Urinary bladder (tissue), 4 donors: ENCODE measurements at places on chromosomes 5 and 9.

GRCh38 chr9:118578467-118578866 is 790.8 kb downstream of the BRINP1 start:
- no peak for DNase-seq

DNA sequence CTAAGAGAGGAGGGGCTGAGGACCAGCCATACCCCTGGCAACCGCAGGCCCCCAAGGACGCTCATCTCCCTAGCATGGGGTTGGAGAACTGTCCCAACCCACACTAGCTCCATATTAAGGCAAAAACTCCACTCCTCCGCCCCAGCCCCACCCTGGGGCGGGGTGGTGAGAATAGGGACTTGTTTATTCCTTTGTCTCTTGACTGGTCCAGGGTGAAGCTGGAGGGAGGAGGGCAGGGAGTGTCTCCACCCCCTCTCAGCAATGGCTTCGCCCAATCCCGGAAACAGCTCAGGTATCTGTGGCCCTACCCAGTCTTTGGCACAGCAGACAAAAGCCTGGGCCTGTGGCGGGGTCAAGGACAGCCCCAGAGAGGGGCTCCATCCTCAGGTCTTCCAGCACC is 16.9 kb downstream of the PRRX2 start:
- no peak for DNase-seq

- no peak for DNase-seq
These were observed 1.2 kb downstream of the DUSP1 start for GRCh38 chr5:172769616-172770373.

DNA sequence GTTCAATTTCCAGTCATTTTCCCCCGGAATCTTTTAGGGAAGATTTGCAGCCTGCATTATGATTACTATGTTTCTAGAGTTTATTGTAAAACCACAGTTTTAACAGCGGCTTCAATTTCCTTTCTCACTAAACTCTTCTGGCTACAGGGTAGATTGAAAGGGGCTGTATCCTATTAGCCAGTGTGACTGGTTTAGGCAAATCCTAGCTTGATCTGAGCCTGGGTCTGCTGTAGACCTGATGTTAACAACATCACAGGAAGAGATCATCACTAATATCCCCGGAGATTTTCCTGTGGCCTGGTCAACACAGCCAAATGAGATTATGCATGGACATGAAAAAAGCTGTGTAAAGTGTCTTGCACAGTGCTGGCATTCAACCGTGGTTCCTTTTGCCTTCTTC is 33.4 kb downstream of the STOM start:
- DNase-seq, result no peak

DNA sequence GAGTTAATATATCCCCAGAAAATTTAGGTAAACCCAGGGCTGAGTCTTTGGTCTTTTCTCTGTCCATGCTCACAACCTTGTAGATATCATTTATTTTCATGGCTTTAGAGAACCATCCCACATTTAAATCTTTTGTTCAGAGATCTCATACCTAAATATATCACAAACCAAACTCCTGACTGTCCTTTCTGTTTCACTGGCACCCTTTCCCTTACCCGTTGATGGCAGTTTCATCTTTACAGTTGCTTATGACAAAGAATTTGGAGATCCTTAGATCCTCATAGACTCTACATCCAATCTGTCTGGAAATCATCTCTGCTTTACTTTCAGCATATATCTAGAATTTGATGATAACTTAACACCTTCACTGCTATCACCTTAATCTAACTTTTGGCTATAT is 19.2 kb downstream of the RNF180 start:
- DNase-seq, result no peak

DNA sequence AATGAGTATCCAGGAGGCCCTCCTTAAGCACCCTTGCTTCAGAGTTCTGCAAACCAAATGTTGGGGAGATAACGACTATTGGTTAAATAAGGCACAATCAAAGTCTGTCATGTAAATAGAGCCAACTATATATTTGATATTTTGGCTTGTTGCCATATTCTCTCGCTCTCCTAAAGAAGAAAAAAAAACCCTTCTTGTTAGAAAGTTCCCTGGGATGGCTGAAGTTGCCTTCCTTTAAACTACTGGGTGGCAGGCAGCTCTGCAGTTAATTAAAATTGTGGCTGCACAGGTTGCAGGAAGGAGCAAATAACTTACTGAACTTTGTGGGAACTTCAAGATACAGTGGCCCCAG is 227.0 kb upstream of the ANKRD55 start:
- DNase-seq, result no peak

- DNase-seq, result no peak
These were observed 71.8 kb downstream of the ADAMTSL1 start for GRCh38 chr9:18545636-18546360.

- DNase-seq, result no peak
These were observed 18.3 kb upstream of the FCHO2 start for GRCh38 chr5:72937517-72938061.

- DNase-seq, result no peak
These were observed 23.4 kb downstream of the HRH2 start for GRCh38 chr5:175681045-175681967.

DNA sequence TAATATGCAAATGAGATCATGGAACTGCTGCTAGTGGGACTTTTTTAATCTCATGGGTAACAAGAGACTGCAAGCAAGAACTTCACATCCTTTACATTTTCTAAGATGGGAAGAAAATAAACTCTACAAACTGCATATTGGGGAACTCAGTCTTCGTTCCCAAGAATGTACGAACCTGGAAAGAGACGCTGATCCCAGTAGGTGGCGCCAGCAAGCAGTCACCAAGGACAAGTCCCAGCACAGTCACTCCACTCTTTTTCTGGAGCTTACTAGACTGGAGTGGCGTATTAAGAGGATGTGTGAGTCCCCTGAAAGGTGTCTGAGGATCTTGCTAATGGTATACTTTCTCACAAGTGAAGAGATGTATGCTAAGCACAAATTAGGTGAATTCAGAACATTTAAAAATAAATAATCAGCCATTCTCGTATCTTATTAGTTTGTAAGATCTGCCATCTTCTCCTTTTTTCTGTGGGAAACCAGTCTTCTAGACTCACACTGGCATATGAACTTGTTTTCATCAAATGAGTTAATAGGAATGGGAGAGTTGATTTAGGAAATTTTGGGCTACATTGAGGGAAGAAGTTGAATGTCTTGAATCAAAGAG is 16.0 kb upstream of the PUM3 start:
- no peak for DNase-seq

- no peak for DNase-seq
These were observed 769 bp upstream of the LYRM7 start for GRCh38 chr5:131169810-131170539.

GRCh38 chr5:16712620-16713019 is 95.8 kb upstream of the RETREG1 start:
- no peak for DNase-seq

- no peak for DNase-seq
These were observed 4.3 kb downstream of the FYB1 start for GRCh38 chr5:39214912-39215709.

- no peak for DNase-seq
These were observed 7.3 kb downstream of the FBP2 start for GRCh38 chr9:94586316-94586715.

DNA sequence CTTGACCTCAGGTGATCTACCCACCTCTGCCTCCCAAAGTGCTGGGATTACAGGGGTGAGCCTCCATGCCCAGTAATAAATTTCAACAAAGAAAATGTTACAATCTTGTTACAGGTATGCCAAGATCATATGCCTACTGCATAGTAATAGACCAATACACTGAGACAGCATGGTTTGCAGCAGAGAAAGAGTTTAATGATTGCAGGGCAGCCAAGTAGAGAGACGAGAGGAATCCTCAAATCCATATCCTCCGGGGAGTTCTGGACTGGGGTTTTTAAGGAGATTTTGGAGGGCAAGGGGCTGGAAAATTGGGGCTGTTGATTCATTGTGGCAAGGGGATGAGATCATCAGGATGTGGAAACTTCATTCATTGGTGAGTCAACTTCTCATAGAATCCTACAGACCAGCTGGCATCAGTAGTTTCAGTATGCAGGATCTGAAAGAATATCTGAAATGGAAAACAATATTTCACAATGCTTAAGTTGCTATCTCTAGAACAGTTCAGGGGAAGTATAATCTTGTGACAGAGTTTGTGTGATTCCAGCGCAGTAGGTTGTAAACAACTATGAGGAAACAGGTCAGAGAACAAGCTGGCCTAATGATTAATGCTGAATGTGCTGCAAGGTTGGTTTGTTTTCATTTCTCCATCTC is 14.8 kb upstream of the TUT7 start:
- no peak for DNase-seq

DNA sequence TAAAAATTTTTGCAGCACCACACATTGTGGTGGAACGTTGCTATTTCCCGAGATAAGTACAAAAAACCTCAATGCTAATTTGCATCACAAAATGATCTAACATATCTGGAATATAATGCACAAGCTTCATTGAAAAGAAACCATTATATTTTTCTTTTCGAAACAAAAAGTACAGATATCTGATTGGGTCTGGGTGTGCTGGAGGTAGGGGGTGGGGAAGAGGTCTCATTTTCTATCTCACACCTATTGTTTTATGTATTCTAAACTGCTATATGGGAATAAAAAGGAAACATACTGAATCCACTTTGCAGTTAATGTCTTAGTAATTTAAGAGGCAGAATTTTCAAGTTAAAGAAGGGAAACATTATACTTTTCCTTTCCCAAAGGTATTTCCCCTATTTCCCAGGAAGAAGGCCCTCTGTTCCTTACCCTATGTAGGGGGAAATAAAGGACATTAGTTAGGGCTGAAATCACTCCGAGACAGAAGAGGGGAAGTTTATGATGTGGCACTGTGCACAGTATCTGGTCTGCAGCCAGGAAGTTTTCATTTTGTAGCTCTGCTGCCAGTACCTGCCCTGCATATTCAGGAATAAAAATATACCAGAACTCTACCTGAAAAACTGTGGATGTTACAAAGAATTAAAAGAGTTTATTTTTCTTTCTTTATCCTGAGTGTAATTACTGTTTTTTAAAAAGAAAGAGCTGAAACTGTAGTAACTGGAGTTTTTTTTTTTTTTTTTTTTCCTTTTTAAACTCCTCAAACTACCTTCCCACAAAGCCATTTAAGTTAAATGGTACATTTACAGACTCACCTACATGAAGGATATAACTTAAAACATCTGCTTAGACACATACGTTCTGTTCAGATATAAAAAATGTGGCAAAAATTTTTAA is 7.4 kb downstream of the MEF2C start:
- DNase-seq, result no peak

GRCh38 chr5:156879665-156880285 is 29.7 kb downstream of the PPP1R2B start:
- DNase-seq, result no peak

- DNase-seq, result no peak
These were observed 107.3 kb upstream of the SPOCK1 start for GRCh38 chr5:137606401-137606800.

- no peak for DNase-seq
These were observed 10.7 kb downstream of the GSN start for GRCh38 chr9:121278477-121279261.
